Renal cortex interstitium (tissue), 15 donors: ENCODE measurements at places on chromosomes 6 and 20.
A peak's percentile ranks its signal among the peaks of the same experiment; 100 is the strongest.

DNA sequence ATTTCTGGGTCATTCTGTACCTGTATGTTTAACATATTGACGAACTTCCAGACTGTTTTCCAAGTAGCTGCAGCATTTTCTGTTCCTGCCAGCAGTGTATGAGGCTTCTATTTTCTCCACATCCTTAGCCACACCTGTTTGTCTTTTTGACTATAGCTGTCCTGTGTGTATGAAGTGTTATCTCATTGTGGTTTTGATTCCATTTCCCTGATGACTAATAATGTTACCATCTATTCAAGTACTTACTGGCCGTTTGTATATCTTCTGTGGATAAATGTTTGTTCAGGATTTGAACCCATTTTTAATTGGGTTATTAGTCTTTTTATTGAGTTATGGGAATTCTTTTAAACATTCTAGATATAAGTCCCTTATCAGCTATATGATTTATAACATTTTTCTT lies 95.2 kb downstream of the JAG1 start:
- no peak for DNase-seq

DNA sequence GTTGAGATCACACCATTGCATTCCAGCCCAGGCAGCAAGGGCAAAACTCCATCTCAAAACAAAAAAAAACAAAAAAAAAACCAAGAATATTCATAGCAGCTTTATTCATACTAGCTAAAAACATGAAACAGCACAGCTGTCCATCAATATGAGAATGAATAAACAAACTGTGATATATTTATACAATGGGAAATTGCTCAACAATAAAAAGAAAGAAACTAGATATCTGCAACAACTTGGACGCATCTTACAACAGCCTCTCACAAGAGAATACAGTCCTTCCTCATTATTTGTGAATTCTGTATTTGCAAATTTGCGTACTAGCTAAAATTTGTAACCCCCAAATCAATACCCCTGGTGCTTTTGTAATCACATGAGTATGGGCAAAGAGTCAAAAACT lies 28.2 kb upstream of the SPAG4 start:
- no peak for DNase-seq

GRCh38 chr6:136682292-136682691 lies 110.0 kb downstream of the MAP3K5 start:
- no peak for DNase-seq

DNA sequence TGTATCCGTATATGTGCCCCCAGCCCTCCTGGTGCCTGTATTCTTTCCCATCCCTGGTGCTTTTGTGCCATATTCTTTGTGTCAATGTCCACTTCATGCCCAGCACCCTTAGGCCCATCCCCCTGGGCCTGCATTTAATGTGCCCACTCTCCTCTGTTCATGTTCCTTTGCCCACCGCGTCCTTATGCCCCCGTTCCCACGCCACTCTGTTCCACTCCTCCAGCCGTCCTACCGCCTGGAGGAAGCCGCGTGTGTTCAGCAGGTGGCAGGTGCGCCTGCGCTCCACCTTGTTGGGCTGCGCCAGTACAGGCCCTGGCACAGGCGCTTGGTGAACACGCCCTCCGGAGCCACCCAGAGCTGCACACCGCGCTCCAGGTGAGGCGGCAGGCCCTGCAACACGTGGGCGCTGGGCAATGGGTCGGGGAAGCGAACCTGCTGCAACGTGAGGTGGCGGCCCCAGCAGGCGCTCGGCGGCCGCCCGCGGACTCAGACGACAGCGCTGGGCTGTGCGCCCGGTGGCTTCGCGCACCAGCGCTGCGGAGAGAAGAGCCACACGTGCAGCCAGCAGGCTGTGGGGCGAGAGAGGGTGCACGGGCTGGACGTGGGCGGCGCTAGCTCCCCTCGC lies 4.0 kb upstream of the FOXS1 start:
- DNase-seq, result no peak

GRCh38 chr6:94636780-94637385 lies 940.5 kb upstream of the MANEA start:
- no peak for DNase-seq

- DNase-seq, result no peak
These were observed 114.6 kb downstream of the RCAN2 start for GRCh38 chr6:46376562-46377061.

DNA sequence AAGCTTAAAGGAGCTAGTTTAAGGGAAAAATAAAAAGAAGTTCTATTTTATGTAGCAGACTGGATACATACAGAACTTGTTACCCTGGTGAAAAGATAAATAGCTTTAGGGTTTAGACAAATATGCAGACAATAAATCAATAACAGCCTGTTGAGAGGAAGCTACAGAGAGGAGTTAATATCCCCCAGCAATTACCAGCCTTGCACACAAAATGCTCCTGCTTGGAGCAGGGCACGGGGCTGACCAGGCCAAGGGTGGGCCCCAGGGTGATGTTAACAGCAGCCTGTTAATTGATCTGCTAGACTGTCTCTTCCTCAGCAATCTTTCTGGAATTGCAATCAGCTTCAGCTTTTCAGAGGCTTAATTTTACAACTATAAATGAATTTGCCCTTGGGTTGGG lies 125.1 kb upstream of the SOX4 start:
- DNase-seq, result no peak

GRCh38 chr6:157579467-157580031 lies 198.6 kb downstream of the ZDHHC14 start:
- no peak for DNase-seq

GRCh38 chr20:43700627-43701026 lies 26.2 kb downstream of the GTSF1L start:
- DNase-seq, result no peak

DNA sequence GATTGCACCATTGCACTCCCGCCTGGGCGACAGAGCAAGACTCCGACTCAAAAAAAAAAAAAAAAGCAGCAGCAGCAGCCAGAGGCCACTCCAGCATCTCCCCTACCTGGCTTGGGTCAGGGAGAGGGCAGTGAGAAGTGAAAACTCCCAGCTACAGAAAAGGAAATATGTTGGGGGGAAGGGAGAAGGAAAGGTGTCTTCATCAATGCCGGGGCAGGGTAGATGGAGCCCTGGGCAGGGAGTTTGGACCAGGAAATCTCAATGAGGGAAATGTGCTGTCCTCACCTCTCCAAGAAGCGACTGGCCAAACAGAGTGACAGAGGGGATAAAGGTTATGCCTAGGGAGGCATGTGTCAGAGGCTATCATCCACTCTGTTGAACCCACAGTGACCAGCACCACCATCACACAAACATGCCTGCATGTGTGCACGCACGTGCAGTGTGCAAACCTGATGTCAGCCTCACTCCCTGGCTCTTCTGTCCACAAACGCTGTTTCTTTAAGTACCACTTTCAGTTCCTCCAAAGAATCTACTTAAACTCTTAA lies 887 bp upstream of the AIF1 start:
- DNase-seq, result no peak

GRCh38 chr6:139905404-139906052 lies 531.1 kb upstream of the CITED2 start:
- DNase-seq, result no peak

GRCh38 chr6:55980627-55981211 lies 105.3 kb upstream of the BMP5 start:
- peak; percentile 38 for DNase-seq

- DNase-seq, result no peak
These were observed 2.1 kb upstream of the HIVEP2 start for GRCh38 chr6:142946924-142947713.

GRCh38 chr6:17004269-17004668 lies 97.6 kb upstream of the STMND1 start:
- no peak for DNase-seq

DNA sequence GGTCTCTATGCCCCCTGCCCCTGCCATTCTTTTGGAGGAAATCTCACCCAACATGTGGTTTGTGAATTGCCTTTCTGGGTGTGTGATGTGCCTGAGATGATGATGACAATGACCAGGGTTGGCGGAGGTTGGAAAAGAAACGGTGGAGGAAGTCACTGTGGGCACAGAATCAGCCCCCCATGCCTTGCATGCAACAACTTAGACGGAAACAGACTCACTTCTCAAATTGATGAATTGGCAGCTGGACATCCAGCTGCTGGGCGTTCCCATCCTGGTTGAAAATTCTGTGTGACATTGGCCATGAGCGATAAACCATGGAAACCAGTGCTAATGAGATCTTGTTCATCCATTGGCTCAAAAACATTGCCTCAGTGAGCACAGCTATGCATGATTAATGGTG lies 95.8 kb upstream of the LY86 start:
- DNase-seq, result no peak

DNA sequence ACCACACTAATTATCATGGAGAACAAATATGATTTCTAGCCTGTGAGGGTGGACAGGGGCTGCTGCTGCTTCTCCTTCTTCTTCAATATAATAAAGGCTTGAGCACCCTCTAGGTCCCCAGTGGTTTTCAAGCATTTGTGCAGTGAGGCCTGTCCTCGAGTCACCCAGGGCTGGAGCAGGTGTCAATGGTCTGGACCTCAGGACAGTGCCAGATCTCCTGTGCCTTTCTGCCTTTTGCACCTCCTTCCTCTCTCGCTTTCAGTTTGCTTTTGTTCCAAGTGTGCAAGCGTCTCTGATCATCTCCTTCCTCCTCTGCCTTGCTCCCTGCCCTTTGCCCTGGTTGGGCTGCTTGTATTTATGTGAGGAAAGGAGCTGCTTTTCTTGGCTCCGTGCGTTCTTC lies 152.2 kb upstream of the SYNDIG1 start:
- no peak for DNase-seq

DNA sequence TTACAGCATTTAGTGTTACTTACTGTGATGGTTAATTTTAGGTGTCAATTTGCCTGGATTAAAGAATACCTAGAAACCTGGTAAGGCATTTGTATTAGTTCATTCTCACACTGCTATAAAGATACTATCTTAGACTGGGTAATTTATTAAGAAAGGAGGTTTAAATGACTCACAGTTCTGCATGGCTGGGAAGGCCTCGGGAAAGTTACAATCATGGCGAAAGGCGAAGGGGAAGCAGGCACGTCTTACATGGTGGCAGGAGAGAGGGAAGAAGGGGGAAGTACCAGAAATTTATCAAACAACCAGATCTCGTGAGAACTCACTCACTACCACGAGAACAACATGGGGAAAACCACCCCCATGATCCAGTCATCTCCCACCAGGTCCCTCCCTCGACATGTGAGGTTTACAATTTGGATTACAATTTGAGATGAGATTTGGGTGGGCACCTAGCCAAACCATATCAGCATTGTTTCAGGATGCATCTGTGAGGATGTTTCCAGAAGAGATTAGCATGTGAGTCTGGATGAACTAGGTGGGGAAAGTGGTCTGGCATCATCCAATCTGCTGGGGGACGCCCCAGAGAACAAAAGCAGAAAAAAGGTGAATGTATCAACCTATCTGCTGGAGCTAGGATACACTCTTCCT lies 76.8 kb downstream of the MKKS start:
- no peak for DNase-seq

DNA sequence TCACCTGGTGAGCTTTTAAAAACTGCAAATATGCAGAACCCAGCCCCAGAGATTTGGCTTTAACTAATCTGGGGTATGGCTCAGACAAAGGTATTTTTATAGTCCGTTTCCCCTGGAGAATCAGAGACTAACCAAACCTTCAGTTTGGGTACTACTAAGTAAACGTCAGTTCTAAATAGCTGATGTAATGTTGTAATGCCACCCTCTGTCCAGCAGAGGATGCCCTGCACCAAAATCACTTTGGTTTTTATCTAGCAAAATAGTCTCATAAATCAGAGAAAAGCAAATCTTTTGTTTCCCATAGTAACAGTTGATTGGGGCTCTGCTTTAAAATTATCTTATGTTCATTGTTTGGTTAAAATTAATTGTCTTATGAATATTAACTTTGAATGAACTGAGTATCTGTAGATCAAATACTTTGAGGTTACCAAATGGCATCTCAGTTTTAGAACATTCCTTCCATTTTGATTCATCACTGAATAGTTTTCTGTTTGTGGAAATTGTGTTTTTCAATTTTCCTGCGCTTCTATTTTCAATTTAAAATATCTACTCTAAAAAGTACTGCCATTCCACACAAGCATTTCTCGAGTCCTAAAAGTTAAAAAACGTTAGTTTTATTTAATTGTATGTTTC lies 278.3 kb upstream of the PLCB4 start:
- peak; percentile 27 for DNase-seq

DNA sequence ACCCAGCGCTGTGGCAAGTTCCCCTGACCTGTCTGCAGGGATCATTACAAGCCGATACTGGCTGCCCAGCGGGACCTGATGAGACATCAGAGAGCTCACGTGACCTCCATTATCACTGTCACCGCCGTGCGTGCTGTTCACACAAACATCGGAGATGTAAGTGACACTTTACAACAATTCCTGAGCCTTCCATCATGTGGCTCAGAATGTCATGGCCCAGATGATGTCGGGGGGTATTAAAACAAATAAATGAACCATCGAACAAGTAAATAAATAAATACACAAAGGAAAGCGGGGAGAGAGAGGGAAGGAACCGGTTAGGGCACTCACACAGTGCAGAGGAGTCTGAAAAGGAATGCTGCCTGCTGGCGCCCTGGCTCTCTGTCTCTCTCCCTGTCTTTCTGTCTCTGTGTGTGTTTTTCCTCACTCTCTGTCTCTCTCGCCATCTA lies 195.1 kb downstream of the BMP7 start:
- no peak for DNase-seq

DNA sequence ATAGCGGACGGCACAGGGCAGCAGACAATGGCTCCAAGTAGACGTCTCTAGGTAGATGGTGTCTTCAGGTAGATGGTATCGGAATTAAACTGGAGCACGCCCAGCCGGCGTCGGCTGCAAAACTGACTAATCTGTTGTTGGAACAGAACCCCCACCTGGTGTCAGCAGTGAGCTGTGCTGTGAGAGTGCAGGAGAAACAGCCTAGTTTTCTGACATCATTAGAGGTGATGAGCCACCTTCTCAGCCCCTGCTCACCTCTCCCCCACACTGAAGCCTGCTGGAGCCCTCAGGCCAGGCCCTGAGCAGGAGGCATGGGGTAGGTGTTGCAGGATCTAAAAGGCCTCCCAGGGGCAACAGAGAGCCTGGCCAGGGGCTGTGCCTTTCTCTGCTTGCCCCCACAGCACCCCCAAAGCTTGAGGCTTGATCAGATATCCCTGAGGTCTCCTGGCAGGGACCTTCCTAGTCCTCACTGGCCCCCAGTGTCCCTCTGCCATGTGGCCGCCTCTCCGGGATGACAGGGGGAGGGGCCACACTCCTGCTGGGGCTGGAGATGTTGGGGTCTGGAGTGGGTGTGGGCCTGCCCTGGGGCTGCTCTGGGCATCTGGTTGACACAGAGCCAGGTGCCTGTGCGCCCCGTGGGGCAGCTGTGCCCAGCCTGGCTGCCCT lies 6.9 kb upstream of the HELZ2 start:
- no peak for DNase-seq

- DNase-seq, result no peak
These were observed 42.4 kb upstream of the GCLC start for GRCh38 chr6:53587291-53587690.
